ENCODE measurements at places on chromosomes 1 and 21.

- DNase-seq = no peak
Observed at GRCh38 chr1:159996653-159997052, 35.1 kb downstream of the PIGM start.

DNA sequence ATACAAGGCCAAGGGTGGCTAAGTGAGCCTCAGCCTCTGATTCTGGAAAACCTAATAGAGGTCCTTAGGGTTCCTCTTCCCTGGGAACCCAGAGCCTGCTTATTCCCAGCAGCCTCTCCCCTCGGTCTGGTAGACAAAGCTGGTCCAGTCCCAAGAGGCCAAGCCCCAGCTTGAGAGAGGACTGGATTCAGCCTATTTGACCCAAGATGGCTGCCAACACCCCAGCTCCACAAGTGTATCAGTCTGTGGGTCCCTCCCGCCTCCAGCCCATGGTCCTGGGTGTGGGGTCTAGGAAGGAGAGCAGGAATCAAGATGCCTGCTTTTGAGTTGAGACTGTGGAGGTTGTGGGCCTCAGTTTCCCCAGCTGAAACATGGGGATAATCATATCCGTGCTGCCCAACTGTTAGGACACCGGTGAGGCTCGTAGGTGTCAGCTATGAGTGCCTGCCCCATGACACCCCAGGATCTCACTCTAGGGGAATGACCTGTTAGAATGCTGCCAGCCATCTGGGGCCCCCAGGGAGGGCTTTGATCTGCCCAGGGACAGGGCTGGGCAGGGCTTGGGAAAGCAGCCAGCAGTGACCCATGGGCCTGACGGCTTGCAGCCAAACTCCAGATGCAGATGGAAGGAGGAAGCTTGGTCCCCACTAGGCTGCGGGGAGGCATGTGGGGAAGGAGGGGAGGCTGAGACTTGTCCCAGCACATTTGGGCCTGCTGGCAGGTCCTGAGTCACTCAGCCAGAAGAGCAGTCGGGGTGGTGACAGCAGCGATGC lies 45.4 kb downstream of the NUAK2 start:
- no peak for DNase-seq

GRCh38 chr1:94679332-94680038 lies 137.9 kb upstream of the F3 start:
- DNase-seq = no peak

DNA sequence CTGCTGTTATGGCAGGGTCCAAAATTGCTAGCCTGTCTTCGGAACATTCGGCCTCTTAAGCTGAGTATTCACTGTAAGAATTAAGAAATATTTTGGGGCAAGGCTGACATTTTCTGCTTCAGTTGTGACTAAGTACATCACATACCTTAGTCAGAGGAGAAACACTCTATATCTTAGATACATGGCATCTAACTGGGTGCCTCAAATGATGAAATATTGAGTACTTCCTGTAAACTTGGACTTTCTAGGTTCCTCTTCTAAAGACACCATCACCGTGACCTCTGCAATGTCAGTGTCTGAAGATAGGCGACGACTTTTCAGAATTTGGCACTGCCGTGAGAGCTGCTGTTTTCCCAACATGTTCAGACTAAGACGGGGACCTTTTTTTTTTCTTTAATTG lies 65.6 kb downstream of the PCBP3 start:
- DNase-seq = no peak

DNA sequence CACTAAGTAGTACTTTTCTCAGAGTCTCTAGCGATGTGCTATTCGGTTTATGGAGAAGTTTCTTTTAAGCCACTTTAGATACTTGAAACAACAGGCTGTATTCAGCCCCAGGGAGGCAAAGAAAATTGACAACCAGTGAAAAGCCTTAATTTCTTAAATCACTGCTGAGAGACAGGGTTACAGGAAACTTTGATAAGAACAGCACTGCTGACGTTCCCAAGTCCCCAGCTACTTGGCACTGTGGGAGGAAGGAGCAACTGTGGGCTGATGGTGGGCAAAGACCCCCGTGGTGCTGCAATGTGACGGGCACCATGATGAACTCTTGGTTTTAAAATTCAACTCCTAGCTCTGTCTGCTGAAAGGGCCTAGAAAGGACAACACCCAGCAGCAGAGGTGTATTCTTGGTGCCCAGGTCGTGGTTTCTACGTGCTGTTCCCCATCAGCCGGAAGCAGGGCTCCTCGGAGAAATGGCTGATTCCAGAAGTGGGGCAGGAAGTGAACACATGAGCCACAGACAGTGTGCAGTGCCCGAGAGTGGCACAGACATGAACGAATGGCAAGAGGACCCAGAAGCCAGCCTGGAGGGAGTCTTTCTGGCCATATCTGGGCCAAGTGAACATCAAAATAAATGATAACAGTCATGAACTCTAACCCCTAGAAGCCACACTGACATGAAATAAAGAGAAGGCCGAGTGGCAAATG lies 5.3 kb downstream of the PTTG1IP start:
- no peak for DNase-seq

GRCh38 chr1:177170756-177171535 lies at the start of gene BRINP2:
TSS of gene BRINP2 (plus strand) at chr1:177170958. CDS start at chr1:177229877, 58,919 bp downstream.
- peak; percentile 14 for DNase-seq
